Neural progenitor cell (in vitro differentiated cells): ENCODE measurements at places on chromosomes 2 and 18. TPM values are rescaled to one million over a fixed set of nuclear protein-coding genes. Genes with fewer than 3 reads are reported as not detected.

GRCh38 chr2:132692816-132693215, 22.8 kb upstream of the LYPD1 start:
- DNase-seq: no peak

- no peak for DNase-seq
Measured at GRCh38 chr2:100771125-100771524, 48.8 kb upstream of the NPAS2 start.

C2orf15 gene
- 5.6 and 5.8 TPM in 2 replicates for total RNA-seq

DNA sequence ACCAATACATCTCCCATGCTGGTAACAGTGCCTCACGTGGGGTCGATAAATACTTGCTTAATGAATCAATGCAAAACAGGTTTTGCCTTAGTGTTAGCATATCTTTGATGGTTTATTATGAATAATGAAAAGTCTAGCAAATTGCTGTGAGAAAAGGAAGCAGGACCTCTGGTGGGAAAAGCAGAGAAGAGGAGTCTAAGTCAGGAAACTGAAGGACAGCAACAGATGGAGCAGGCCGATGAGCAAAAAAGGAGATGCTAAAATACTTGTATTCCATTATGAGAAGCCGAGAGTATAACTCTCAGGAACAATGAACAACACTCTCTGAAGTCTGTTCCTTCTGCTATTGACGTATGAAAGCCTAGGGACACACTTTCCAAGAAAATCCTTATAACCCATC, 555.2 kb upstream of the KLHL29 start:
- DNase-seq: no peak

DNA sequence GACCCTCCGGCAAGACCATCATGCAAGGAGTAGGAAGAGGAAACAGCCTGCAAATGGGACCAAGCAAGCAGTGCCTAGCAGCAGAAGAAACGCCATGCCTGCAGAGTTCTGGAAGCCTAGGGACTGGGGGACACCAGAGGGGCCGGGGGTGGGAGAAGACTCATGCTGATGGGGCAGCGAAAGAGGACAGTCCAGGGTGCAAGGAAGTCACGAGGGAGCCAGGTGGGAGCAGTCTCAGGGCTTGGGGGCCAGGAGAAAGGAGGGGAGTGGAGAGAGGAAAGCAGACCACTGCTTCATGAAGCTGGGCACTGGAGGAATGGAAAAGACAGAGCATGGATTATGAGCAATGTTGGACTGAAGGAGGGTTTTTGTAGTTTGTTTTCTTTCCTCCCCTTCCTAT, 119.4 kb upstream of the CAPN13 start:
- DNase-seq: no peak

- peak; percentile 59 for DNase-seq
Measured at GRCh38 chr2:176490061-176490861, 221.0 kb downstream of the MTX2 start.

GRCh38 chr2:66832646-66833435, 397.9 kb downstream of the MEIS1 start:
- no peak for DNase-seq

- DNase-seq: no peak
Measured at GRCh38 chr2:132901661-132902060, 231.7 kb upstream of the LYPD1 start.

CPLX4 gene
- total RNA-seq: 0.12 and 2.2 TPM in 2 replicates

TRIM43 gene
- total RNA-seq: not detected in 2 replicates

PLEKHH2 gene
- total RNA-seq: 7.9 and 11.2 TPM in 2 replicates

DNA sequence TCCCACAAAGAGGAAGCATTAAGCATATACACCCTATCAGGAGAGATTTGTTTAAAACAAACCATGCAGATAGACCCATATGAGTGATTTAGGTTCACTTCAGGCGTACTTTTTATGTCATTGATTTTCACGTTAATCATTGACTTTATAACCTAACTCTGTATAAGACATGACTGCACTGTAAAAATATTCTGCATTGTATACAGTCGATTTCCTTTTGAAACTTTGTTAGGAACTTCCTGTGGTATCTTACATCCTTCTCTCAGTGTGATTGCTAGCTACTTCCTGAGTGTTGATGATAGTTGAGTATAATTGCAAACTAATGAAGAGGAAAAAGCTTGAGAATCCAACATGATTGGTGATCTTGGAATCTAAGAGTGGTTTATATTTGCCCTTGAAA, 69.4 kb downstream of the XIRP2 start:
- no peak for DNase-seq

KCNIP3 gene
- total RNA-seq: 0.64 and 1.1 TPM in 2 replicates

- no peak for DNase-seq
Measured at GRCh38 chr2:218419630-218420216, 800 bp downstream of the VIL1 start.
